CD8-positive, alpha-beta memory T cell (primary cell): ENCODE measurements at places on chromosomes 3 and 15. TPM values are rescaled to one million over a fixed set of nuclear protein-coding genes. Genes with fewer than 3 reads are reported as not detected.

GRCh38 chr3:175526609-175527280 is 667.6 kb downstream of the NAALADL2 start:
- DNase-seq = no peak

GRCh38 chr15:62672268-62672667 is 370.3 kb upstream of the TPM1 start:
- no peak for DNase-seq

- DNase-seq = no peak
Observed at GRCh38 chr3:89180334-89180733, 72.9 kb downstream of the EPHA3 start.

GRCh38 chr3:42308651-42309050 is 42.7 kb upstream of the CCK start:
- no peak for DNase-seq

GRCh38 chr3:120559242-120560061 is 36.7 kb upstream of the NDUFB4 start:
- no peak for DNase-seq

GRCh38 chr3:9180764-9181117 is 68.7 kb downstream of the SRGAP3 start:
- no peak for DNase-seq

- DNase-seq = no peak
Observed at GRCh38 chr3:48459773-48460516, 13.4 kb downstream of the ATRIP start.

DNA sequence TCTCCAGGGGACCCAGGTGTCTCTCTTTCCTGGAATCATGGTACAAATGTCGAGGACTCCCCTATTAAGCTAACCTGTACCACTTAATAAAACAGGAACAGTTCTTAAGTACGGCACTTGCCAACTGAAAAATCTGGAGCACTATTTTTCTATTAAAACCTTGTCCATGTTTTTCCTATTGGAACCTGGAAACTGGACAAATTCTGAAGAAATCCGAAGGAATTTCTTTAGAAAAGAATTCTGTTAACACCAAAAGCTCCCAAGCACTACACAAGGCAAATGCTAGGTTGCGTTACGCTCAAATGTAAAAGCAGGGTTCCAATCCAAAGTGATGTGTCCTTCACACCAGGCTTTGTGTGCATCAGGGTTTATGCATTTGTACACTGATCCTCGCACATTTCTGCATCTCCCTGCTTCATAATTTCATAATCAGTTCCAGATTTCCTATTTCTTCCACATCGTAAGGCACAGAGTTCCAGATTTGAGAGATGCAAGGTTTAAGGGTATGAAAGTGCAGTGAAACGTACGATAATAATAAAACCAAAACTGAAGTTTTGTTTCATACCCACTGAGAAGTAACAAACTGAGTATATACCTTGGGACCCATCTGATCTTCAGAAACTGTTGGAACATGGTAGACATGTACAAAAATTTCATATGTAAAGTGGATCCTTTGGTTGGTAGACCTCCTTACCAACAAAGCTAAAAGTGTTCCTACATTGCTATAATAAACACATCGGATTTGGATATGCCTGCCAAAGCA is 132.1 kb upstream of the WNT5A start:
- no peak for DNase-seq

DNA sequence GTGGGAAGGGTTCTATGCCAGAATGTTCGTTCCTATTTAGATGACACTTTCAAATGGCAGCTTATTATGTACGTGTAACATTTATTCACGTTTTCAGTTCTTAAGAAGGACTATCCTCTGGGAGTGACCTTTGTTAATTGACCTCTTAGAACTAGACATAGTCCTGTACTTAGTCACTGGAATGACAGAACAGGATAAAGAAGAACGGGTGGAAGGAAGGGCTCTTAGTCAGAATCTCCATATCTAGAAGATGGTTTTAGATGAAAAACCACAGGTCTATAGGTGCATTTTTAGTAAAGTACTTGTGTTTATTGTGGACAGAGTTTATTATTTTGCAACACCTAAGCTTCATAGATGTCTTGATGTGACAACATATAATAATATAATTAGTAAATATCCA is 6.5 kb downstream of the METTL6 start:
- DNase-seq = no peak

DNA sequence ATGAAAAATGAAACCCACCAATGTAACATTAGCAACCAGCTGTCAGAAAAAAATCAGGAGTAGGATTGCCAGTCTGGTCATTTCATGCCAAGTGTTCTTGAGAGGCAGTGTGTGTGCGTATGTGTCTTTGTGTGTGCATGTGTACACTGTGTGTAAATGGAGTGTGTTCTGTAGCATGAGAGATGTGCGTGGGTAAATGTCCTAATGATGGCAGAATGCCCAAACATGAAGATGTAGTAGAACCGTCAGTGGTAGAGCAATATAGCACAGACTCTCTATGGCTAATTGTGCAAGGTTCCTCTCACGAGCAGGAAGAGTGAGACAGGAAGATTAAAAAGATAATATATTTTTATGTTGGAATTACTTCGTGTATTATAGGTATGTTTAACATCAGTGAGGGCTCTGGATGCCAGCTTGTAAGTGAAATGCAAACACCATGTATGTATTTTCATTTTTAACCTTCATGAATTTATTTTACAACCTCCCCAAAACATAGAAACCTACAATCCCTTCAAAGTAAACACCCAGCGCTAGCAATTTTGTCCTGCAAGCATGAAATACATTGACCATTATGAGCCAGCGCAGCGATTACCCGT is 1038.7 kb downstream of the IGSF11 start:
- DNase-seq = no peak

GRCh38 chr15:65392368-65392767 is 14.6 kb upstream of the IGDCC3 start:
- DNase-seq = no peak

DNA sequence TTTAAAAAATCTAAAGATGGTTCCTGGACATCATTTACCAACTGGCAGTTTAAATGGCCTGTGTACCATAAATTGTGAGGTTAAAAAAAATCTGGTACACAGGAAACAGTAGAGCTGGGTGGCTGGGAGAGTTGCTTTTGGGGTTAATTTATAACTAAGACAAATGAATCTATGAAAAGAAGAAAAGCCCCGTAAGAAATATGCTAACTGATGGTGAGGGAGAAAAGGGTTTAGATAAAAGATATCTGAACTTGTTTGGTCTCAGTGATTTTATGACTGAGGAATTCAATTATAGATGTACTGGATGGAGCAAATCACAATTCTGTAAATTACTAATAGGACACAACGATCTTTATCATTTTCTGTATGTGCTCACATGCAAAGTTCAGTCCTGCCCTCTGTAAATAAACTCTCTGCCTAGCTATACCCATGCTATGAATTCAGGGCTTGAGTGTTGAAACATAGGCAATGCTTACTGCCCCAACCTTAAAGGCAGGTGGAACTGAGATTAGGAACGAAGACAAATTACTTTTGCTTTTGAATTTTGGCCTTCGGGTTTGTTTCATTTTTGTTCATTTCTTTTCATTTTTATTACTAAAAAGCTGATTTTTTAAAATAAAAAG is 28.0 kb downstream of the PPARG start:
- DNase-seq = no peak

- DNase-seq = no peak
Observed at GRCh38 chr3:47705391-47705790, 76.3 kb downstream of the SMARCC1 start.

DNA sequence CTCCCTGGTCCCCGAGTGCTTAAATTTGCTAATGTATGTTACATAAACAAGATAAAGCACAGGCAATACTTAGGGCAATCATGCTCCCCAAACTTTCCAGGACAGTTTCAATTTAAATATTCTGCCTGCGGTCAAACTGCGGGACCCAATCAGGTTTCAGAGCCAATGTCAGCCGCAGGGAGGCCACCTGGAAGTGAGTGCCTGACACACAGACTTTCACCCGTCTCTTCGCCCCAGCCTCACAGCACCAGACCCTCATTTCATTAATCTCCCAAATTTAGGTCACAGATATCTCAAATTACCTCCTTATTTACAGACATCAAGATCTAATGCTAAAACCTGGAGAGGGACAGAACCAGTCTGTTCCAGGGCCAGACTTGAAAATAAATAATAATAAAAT is 107.2 kb upstream of the ALDH1A3 start:
- DNase-seq = no peak

- peak; percentile 31 for DNase-seq
Observed at GRCh38 chr3:160754371-160754854, 1.6 kb upstream of the PPM1L start.

DNA sequence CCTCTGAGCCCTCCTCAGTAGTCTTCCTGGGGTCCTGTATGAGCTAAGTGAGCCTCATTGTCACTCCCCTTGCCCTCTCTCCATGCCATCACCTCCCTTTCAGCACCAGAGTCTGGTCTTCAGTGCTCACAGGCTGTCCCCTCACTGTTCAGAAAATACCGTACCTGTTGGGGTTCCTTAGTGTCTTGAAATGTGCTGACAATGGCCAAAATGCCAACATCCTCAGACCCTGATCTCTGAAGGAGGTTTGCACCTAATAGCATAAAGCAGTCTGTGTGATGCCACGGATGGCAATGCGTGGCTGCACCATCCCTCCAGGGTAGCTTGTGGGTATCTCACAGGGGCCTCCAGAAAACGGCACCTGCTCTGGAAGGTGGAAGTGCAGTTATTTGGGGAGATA is 301.0 kb upstream of the TLE3 start:
- DNase-seq = no peak

- no peak for DNase-seq
Observed at GRCh38 chr15:50109076-50109987, 9.7 kb downstream of the ATP8B4 start.

DNA sequence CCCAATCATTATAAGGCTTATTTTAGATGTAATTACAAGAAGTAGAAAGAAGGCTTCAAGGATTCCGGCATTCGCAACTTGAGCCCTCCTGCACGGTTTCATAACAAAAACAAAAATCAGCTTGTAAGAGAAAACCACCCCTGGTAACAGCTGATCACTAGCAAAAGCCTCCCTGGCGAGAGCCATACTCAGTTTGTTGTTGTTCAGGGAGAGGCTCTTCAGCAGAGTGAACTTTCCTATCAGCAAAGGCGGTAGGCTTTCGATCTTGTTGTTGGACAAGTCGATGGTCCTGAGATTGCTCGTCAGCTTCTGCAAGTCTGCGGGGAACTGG is 710 bp downstream of the LRRC57 start:
- DNase-seq = no peak

- peak; percentile 46 for DNase-seq
Observed at GRCh38 chr15:72306211-72306785, 13.7 kb downstream of the CELF6 start.

- no peak for DNase-seq
Observed at GRCh38 chr3:59178698-59179097, 128.9 kb upstream of the CFAP20DC start.

DNA sequence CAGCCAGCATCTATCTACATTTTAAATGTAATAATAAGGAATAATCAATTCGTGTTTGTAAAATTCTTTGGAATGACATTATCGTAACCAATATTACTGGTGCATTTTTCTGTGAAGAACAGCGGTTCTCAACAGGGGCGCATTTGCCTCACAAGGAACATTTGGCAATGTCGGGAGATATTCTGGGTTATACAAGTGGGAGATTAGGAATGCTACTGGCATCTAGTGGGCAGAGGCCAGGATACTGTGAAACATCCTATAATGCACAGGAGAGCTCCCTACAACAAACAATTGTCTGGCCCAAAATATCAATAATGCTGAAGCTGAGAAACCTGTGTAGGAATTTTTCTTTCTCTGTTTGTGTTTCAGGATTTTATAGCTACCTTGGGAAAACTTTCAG is 25.0 kb downstream of the ACP3 start:
- DNase-seq = no peak

DNA sequence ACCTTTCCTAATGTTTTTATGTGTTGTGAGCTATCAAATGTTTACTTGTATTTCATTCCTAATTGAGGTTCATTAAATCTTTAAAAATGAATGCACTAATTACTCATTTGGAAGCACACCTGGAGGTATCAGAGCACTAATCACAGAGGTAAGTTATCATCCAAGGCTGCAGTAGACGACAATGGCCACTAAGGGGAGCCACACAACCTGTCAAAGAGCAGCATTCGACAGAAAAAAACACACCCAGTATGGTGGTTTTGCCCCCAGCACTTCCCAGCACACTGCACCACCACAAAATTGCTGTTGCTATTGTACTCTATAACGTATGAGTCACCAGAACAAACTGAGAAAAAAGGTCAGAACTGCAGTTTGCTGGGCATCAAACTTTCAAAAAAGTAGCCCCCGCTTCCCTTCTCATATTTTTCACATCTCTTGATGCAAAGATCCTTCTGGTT is 205.9 kb upstream of the IGF1R start:
- DNase-seq = no peak

DNA sequence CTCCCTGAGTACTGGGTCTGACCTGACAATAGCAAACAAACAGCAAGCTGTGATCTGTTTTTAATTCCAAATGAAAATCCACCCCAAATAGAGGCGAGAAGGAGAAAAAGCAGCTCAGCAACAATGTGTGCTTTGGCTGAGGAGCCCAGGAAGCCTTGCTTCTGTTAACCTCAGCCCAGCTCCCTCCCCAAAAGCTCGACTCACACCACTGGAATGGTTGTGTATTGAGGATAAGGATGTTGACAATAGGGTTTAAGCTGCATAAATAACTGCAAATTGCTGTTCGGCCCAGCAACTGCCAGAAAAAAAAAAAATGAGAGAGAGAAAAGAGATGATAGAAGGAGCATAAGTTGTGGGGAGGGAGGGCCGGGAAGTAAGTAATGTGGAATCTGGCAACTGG is 104.0 kb upstream of the TBC1D5 start:
- no peak for DNase-seq

DNA sequence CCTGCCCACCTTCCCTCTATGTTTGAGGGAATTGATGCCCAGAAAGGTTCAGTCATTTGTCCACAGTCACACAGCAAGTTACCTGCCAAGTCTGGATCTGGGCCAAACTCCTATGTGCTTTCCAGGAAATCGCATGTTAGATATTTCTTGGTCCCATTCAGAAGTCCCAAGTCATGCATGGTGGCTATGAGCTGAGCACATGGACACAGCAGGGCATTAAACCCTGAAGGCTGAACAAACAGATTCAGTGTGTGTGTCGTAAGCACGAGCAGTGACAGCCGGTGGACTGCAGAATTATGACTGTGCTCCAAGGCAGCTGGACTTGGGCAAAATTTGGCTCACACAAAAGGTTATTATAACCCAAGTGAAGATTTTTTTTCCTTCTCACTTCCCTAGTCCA is 11.4 kb upstream of the SLC6A6 start:
- no peak for DNase-seq

- no peak for DNase-seq
Observed at GRCh38 chr15:69478259-69478781, 25.7 kb downstream of the RPLP1 start.

The BTLA gene
- total RNA-seq = 14.8 TPM

The CYP1A2 gene
- not detected for total RNA-seq

The KBTBD12 gene
- total RNA-seq = not detected

The MINDY4B gene
- total RNA-seq = not detected

The CMTM7 gene
- total RNA-seq = 39.4 TPM

The BLOC1S6 gene
- 56.7 TPM for total RNA-seq

The GOLGA6L7 gene
- total RNA-seq = not detected

The CIDEC gene
- not detected for total RNA-seq

The CCK gene
- total RNA-seq = not detected

The ALDH1L1 gene
- not detected for total RNA-seq
